Fibroblast of mammary gland (primary cell): ENCODE measurements at places on chromosomes 11 and 22.

- DNase-seq, result no peak
These were observed 30.0 kb downstream of the CYB5R2 start for GRCh38 chr11:7643314-7643713.

DNA sequence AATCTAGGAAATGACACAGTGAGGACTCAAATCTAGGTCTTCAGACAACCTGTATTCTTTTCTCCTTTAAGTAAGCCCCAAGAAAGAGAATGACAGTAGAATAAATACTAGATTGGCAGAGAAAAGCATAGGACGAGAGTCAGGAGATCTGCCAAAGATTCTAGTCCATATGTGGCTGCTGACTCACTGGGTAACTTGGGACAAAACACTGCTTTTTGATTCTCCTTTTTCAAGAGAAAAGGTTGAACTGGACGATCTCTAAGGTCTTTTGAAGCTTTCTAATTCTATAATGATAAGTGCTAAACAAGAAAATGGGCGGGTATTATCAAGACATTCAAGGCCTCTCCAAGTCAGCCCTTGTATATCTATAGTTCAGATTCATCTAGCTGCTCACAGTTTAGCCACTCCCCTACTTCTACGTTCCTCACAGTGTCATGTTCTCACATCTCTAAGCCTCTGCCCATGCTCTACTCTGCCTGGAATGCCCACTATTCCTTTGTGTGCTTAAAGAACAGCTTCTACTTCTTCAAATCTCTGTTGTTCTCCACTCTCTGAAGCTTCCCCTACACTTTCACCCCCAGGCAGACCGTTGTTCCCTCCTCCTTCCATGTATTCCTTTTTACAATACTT, 53.0 kb downstream of the RELT start:
- peak; percentile 76 for DNase-seq

DNA sequence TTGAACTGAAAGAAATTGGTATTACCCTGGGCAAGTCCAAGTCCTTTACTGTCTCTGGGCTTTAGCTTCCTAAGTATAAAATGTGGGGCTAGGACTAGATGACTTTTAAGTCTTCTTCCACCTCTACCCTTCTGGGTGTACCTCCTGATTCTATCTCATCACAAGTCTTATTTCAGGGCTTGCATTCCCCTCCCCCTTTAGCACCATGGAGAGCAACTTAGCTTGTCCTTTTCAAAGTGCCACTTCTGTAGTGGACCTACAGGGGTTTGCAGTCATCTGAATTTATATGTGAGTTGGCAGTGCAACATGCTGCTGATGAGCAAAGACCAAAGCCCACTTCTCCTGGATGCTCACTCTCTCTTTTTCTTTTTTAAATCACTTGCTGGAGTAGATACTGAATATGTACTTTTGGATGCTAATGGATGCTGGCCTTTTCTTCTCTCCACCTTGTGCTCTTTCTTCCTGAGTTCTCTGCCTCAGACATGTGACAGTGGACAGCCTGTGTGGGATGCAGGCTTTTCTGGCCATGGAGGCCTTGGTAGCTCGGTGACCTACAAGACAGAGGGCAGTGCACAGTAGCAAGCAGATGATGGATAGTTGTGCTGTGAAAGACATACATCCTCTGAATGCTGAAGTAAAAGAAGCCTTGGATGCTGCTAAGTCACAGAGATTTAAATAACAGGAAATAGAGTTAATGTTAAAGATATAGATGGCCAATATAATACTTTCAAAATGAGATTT, 185.0 kb downstream of the NELL1 start:
- no peak for DNase-seq

DNA sequence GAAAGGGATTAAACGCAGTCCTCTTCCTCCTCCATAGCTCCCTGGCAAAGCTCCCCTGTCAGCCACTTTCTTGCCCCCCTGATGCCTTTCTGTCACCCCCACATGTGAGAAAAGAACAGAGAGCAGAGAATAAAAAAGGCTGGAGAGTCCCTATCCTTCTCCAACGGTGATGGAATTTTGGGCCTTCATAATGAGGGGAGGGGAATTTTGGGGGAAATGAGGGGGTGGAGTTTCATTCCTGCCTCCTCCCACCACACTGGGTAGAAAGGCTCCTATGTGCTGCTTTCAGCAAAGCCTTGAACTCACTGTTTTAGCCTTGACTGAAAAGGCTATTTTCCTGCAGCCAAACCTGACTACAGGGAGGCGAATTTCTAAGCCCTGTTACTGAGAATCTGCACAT, 59.3 kb downstream of the C11orf58 start:
- no peak for DNase-seq

- peak; percentile 7 for DNase-seq
These were observed 3.8 kb upstream of the CPT1A start for GRCh38 chr11:68845351-68846002.

DNA sequence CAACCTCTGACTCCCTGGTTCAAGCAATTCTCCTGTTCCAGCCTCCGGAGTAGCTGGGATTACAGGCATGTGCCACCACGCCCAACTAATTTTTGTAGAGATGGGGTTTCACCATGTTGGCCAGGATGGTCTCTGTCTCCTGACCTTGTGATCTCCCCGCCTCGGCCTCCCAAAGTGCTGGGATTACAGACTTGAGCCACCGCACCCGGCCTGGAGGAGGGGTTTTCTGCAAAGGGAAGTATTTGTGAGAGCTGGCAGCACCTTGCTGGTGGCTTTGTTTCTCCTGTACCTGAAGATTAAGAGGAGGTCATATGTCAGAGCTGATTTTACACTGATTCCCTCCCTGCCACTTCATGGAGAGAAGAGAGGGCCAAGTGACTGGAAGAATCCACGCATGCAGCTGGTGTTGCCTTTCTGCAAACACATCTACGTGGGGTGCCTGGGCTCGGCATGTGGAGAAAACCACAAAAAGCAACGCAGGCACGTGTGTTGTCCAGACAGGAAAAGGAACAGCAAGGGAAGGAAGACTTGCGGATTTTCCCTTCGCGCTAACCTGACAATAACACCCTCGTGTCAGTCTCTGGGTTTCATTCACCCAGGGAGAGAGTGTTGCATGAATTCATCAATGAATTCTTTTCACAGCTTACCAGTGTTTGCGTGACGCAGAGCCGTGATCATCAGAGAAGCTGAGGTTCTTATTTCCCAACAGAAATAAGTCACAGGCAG, 61.9 kb downstream of the TSPAN18 start:
- no peak for DNase-seq
